Cerebellum (tissue), 4 donors: ENCODE measurements at places on chromosomes 7 and 10.

DNA sequence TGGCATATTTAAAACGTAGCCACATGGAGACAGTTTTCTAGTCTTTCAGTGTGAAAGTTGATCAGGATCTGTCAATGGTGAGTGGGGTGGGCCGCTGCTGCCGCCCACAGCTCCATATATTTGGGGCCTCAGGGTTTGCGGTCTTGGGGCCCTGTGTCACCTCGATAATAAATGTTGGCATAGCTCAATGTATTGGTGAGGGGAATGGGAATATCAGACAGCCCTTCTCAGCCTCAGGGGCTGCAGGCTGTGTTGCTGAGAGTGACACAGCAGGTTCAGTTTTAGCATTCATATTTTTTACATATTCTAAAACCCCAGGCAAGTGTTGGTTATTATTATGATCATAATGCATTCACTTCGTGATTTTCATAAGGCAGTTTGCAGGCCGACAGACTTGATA, 5.3 kb downstream of the CDH23 start:
- no peak for DNase-seq

DNA sequence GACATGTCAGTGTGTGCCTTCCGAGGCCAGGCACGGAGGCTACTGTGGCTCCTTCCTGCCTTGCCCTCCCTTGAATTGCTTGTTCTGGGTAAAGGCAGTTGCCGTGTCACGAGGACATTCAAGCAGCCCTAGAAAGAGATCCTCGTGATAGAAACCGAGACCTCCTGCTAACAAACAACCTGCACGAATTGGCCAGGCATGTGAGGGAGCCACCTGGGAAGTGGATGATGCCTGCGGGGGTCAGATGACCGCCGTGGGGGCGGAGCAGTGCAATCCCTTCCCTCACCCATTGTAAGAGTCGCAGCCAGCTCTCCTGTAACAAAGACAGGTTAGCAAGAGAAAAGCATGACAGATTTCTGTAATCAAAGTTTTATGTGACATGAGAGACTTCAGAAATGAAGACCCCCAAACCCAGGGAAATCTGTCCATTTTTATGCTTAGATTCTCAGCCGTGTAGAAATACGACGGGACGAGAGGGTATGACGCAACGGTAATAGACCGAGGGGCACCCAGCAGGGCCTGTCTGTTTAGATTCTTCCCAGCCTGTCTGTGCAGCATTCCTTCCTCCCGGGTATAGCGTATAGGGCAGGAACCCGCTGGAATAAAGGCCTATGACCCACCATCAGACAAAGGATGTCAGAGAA, 241.7 kb downstream of the GATA3 start:
- no peak for DNase-seq

DNA sequence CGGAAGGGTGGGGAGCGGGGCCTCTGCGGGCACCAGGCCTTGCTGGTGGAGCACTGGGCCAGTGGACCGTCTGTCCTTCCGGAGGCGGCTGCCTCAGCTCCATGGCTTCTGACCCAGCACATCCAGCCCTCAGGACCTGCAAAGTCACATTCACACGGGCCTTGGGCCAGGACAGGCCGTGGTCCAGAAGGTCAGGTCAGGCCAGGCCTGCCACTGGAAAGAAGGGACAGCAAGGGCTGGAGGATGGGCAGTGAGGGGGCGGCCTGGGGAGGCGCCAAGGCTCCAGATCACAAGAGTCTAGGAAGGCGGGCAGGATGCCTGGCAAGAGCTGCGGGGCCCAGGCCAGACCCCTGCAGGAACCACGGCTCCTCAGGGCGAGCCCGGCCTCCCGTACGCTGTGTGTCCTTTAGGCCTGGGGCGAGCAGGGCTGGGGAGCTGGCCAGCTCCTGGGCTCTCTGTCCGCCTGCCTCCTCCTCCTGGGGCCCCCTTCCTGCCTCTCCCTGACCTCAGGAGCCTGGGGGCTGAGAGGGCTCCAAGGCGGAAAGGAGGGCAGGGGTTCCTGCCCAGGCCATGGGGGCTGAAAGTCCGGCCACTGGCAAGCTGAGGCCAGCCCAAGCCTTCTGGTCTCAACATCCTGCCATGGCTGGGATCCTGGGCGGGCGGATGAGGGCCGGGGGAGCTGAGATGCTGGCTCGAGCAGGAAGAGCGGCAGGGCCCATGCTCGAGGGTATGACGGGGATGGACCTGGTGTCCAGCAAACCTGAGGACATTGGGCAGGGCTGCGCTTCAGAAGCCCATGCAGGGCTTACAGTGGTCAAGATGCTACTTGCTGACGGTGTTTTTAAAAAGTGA, 225.8 kb downstream of the ELFN1 start:
- no peak for DNase-seq

DNA sequence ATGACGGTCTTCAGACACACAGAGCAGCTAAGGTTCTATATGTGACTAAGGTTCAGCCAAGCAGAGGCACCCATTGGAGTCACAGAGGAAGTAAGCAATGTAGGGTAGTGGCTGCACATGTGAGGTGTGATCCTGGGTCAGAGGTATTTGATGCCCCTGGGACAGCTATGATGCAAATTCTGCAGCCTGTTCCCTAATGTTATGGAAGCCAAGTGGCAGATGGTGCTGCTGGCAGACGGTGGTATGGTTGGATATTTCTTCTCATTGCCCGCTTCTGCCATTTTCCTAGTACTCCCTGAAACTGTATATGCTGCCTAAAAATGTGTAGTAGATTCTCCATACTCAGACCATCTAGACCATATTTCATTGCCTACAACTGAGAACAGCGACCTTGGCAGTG, 7.2 kb downstream of the TAS2R16 start:
- peak; percentile 34 for DNase-seq

DNA sequence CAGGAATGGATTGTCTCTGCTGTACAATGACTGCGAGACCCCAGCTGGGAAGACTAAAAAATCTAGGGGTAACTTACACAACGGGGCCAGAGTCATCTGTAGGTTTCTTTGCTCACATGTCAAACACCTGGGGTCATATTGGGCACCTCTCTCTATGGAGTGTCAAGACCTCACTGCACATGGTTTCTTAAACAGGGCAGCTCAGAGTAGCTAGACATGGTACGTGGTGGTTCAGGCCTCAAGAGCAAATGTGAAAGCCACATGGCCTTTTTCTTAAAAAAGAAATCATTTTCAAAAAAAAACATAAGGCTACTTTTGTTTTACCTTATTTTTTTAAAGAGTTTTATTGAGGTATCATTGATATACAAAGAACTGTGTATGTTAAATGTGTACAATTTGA, 162.2 kb upstream of the ITGB1 start:
- no peak for DNase-seq

DNA sequence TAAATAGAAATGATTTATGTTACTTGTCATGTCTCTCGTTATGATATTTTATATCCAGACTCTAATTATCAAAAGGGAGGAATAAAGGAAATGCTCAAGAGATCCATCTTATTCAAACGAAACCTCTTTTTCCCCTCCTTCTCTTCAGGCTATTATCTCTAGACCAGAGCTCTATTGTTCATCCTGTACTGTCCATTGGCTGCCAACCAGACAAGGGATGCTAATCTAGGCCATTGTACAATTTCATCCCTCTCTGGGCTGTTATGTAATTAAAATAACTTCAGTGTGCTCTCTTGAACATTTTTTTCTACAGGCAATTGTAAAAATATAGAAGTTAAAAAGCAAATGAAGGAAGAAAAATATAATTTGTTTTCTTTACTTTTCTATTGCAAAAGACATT, 220.4 kb downstream of the HDAC9 start:
- DNase-seq = peak; percentile 57

- no peak for DNase-seq
These were observed 6.2 kb downstream of the TLX1 start for GRCh38 chr10:101137271-101137670.

DNA sequence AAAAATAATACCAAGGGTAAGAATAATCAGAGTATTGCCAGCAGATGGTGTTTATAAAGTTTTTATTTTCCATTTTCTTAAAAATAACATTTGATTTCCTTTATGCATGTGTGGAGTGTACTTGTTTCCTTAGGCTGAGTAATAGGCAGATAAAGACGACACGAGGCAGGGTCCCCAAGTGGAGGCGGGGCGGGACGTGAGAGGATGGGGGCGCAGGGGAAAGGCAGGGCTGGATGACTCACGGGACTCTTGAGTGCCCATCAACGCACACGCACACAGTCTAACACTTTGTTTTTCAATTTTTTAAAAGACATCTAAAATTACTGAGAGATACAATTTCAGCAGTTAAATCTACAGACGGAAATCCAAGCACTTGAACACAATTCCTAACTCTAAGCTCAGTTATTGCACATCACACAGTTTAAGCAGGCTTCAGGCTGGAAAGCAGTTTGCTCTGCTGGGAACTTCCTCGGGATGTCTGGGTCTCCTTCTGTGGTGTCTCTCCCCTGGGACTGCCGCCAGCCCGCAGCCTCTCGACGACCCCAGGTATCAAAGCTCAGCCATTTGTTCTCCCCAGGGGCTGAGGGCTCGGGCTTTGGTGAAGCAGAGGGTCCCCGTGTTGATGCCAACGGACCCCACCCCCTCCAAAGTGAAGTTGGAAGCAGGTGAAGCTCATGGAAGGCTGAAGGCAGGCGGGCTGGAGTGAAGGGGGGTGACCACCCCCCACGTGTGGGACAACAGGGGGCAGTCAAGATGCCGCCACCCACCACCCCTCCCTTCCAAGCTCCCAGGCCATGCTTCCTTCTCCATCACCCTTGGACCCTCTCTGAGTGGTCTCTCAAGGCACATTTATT, 29.1 kb downstream of the SPOCK2 start:
- DNase-seq = no peak

DNA sequence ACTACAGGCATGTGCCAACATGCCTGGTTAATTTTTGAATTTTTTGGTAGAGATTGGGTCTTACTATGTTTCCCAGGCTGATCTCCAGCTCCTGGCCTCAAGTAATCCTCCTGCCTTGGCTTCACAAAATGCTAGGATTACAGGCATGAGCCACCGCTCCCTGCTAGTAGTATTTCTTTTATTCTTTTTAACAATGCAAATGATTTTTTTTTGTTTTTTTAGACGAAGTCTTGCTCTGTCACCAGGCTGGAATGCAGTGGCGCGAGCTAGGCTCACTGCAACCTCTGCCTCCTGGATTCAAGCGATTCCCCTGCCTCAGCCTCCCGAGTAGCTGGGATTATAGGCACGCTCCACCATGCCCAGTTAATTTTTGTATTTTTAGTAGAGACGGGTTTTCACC, 58.1 kb downstream of the SVIL start:
- no peak for DNase-seq

- no peak for DNase-seq
These were observed 1367.1 kb downstream of the XPNPEP1 start for GRCh38 chr10:108556186-108556585.

GRCh38 chr10:43644252-43644651, 4.4 kb downstream of the ZNF32 start:
- DNase-seq = no peak

DNA sequence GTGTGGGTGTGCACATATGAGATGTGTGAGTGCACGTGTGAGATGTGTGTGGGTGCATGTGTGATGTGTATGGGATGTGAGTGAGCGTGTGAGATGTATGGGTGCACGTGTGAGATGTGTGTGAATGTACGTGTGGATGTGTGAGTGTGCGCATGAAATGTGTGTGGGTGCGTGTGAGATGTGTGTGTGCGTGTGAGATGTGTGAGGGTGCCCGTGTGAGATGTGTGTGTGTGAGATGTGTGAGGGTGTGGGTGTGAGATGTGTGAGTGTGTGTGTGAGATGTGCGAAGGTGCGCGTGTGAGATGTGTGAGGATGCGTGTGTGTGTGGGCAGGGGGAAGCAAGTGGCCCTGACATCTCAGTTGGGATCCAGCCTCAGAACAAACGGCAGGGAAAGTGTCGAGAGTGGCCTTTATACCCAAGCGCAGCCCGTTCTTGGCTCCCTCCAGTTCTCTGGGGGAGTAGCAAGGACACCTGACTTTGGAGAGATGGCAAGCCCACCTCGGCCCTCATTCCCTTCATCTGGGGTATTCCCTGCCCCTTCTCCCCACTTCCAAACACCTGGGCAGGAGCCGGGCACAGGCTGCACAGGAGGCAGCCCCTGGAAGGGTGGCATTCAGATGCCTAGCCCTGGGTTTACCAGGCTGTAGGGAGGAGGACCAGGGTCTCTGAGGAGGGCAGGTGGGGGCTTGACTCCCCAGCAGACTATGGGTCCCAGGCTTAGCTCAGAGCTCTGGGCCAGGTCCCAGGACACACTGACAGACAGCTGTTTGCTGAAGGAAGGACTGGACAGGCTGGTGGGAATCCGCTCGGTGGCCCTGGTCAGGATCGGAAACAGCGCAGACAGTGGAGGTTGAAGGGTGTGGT, 31.6 kb downstream of the PPIF start:
- no peak for DNase-seq

- no peak for DNase-seq
These were observed 7.3 kb downstream of the AUTS2 start for GRCh38 chr7:69605546-69605945.

DNA sequence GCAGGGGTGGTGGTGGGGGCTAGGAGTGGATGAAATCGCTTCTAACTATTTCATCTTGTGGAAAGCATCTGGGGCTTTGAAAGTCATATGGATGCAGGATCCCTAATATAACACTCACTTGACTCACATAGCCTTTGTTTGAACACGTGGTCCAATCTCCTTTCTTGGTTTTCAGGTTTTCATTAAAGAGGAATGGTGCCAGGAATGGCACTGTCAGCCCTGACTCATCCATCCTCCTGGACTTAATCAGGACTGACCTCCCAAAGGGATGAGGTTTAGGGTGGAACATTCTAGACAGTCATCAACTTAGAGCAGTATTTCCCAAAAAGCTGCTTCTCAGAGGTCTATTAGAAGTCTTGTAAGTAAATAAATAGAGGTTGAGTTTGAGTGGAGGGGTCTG, 162.0 kb upstream of the PLXNA4 start:
- DNase-seq = no peak

DNA sequence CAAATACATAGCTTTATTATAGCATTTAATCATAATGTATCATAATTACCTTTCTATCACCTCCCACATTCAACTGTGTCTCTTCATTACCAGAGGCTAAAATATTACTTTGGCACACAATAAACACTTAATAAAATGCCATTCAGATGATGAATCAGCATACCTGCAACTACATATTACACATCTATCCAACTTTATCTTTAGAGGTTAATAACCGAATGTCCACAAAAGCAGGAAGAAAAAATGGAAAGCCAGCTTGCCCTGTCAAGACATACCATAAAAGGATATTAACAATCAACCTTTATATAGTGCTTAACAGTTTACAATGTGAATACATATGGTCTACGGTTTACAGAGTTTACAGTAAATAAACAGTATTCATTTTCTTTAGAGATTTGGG, 12.7 kb downstream of the CACUL1 start:
- no peak for DNase-seq
